Stimulated activated CD8-positive, alpha-beta memory T cell treated with anti-CD3 and anti-CD28 coated beads, Interleukin-7, amount 100 ng/mL, for 24 hours (primary cell): ENCODE measurements at places on chromosomes 7 and 10.

- no peak for DNase-seq
Measured at GRCh38 chr10:110158051-110159005, 49.1 kb upstream of the MXI1 start.

DNA sequence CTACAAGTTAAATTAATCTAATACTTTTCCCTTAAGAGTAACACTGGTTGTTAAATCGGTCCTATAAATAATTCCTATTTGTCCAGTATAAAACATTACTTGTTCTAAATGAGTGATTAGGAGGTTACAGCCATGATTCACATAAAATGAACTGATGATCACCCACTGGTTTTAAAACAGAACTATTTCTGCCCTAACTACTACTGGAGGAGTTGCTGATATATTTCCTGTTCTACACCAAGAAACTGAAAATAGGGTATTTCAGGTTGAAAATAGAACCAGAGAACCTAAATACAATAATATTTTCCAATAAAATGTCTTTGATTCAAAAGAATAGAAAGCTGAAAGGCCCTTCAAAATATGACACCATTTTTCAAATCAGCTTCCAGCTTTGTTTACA, 30.9 kb downstream of the DNAJC1 start:
- DNase-seq = no peak

DNA sequence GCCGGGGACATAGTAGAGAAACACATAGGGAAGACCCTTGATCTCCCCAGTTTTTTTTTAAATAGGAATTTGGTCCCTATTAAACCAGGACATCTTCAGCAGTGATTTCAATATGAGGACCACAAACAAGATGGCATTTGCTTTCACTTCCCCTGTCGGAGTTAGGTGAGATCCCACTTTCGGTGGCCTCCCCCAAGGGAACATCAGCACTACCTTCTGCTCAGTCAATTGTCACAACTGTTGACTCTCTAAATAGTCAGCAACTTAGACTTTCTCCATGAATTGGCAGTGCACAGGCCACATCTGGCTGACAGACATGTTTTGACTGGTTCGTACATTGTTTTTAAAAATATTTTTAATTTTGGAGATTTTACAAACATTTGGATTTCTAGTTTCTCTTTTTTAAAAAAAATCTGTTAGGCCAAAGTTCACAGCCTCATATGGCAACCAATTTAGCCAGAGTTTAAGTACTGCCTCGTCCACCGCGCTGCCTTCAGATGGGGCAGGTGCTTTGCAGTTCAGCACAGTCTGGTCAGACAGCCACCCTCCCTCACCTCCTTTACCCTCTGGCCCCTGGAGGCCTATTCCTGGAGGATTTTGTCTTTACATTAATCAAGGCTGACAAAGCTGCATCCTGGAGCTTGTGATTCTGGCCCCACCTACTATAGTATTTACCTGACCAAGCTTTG, 139.2 kb upstream of the PRR15 start:
- no peak for DNase-seq

DNA sequence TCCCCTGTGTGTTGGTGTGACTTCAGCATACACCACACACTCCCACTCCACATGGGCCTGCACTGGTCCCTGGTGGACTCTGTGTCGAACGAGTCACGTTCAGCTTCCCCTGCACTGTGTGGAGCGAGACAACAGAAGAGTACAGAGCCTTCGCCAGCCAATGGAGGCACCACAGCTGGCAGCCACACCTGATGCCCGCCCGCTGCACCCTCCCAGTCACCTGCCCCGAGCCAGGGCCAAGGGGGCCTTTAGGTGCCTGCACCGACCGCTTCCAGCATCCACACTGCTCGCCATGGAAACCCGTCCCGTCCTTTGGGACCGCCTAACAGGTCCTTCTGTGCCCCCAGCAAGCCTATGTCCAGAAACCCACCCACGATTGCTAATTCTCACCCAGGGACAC, 9.2 kb downstream of the FOXL3 start:
- no peak for DNase-seq

DNA sequence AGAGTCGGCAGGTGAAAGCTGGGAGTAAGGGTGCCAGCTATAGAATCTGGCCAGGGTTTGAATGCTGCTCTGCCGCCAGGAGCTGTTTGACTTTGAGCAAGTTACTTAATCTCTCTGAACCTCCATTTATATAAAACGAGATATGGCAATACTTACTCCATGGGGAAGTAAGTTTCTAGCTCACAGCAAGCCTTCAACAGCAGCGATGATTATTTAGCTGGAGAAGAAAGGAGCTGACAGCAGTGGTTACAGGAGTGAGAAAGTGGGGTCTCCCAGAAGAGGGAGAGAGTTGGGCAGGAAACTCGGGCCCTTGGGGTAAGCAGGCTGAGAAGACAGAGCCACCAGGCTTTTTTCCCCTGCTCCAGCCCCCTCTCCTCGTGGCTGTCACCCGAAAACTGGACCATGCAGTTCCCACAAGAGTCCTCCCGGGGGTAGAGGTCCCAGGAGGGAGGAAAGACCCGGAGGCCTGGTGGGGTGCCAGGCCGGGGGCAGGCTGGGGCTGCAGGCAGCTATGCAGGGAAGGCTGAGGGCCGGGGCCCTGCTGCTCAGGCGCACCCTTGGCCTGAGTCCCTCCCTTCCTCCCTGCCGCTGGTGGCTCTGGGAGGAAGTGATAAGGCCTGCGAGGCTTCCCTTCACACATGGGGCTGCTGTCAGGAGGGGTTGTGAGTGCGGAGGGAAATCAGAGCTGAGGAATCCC, 3.5 kb downstream of the NOS3 start:
- no peak for DNase-seq

GRCh38 chr7:151013733-151014497, 10.4 kb downstream of the ATG9B start:
- peak; percentile 71 for DNase-seq

DNA sequence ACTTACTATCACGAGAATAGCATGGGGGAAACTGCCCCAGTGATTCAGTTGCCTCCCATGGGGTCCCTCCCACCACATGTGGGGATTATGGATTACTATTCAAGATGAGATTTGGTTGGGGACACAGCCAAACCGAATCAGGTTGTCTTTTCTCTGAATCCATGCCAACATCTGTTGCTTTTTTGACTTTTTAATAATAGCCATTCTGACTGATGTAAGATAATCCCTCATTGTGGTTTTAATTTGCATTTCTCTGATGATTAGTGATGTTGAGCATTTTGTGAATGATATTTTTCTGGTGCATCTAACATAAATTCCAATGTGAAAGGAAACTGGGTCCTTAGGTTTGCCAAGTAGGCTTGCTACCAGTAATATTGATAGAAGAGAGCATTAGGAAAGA, 69.0 kb upstream of the ARHGAP21 start:
- DNase-seq = no peak

- DNase-seq = no peak
Measured at GRCh38 chr7:4724648-4725013, 42.5 kb downstream of the FOXK1 start.

GRCh38 chr10:103960103-103960502, 6.8 kb upstream of the SLK start:
- no peak for DNase-seq

- no peak for DNase-seq
Measured at GRCh38 chr10:33355274-33355673, 20.8 kb upstream of the NRP1 start.

GRCh38 chr7:77579797-77580196, 42.7 kb downstream of the PTPN12 start:
- no peak for DNase-seq

GRCh38 chr10:93894516-93895378, 969 bp downstream of the SLC35G1 start:
- DNase-seq = no peak

DNA sequence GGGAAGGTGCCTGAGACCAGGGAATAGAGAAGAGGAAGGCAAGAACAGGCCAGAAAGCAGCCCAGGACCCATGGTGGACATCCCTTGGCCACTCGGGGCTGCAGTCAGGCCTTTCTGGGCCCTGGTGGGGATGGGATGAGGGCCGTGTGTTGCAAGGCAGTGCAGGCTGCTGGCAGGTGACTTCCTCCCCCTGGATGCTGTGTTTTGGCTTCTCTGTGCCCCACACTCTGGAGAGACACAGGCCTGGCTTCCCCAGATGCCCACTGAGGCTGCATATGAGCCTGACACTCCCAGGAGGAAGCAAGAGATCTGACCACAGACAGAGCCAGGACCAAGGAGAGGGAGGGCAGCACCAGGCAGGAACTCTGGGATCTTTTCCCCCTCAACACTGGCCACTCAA, 39.9 kb downstream of the ANXA8 start:
- no peak for DNase-seq

- DNase-seq = no peak
Measured at GRCh38 chr10:21614000-21614399, 80.0 kb downstream of the MLLT10 start.

DNA sequence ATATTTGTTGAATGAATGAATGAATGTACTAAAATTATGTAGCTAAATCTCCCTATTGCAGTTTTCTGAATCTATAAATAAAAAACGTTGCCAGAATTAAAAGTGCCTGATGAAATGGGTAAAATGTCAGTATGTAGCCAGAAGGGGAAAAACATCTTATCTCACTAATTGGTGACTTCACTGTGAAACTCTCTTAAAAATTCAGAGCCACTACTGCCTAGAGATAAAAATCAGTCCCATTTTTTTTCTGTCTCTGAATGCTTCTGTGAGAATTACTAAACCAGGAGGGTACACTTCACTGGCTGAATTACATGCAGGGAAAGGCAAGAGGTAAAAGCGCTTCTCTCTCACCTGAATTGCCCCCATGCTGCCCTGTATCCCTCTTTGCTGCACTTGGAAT, 69.6 kb upstream of the HPS1 start:
- no peak for DNase-seq

DNA sequence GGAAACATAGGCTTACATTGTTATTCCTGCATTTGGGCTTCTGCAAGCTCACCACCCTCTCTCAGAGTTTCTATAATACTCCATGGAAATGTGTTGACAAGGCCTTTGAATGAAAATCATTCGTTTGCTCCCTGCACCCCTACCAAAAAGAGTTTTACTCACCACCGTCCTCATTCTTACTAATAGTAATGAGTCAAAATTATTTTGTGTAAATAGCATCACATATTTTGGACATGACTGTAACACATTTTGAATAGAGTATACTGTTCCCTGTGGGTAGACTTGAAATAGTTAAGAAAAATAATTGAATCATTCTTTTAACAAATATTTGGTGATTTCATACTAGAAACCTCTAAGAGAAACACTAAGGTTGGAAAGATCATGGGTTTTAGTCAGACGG, 84.6 kb downstream of the AKAP9 start:
- DNase-seq = no peak
